ENCODE measurements at places on chromosomes 3 and 15.
A peak's percentile ranks its signal among the peaks of the same experiment; 100 is the strongest.

GRCh38 chr3:42067326-42067725, 23.8 kb upstream of the TRAK1 start:
- no peak for DNase-seq

GRCh38 chr3:184426691-184427141, 46.9 kb downstream of the CHRD start:
- DNase-seq = no peak

- DNase-seq = no peak
Measured at GRCh38 chr3:181292984-181293383, 303.4 kb upstream of the DNAJC19 start.

- peak; percentile 81 for DNase-seq
Measured at GRCh38 chr3:52216585-52217408, 8.6 kb downstream of the TLR9 start.

DNA sequence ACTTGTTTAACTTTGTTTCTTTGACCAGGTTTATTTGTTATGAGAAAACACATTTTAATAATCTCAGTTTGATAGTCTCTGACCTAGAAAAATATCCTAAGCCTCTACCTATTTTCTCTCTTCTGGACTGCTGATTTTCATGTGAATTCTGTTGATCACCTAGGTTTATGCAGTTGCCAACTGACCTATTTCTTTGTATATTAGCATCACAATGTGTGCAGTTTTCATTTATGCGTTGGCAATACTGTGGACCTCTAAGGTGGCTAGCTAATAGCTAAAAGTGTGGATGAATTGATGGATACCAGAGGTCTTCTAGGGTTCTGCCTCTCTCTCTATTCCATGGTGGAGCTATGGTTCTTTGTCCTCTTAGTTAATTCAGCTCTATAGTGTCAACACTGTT, 72.1 kb downstream of the LRRC49 start:
- no peak for DNase-seq

DNA sequence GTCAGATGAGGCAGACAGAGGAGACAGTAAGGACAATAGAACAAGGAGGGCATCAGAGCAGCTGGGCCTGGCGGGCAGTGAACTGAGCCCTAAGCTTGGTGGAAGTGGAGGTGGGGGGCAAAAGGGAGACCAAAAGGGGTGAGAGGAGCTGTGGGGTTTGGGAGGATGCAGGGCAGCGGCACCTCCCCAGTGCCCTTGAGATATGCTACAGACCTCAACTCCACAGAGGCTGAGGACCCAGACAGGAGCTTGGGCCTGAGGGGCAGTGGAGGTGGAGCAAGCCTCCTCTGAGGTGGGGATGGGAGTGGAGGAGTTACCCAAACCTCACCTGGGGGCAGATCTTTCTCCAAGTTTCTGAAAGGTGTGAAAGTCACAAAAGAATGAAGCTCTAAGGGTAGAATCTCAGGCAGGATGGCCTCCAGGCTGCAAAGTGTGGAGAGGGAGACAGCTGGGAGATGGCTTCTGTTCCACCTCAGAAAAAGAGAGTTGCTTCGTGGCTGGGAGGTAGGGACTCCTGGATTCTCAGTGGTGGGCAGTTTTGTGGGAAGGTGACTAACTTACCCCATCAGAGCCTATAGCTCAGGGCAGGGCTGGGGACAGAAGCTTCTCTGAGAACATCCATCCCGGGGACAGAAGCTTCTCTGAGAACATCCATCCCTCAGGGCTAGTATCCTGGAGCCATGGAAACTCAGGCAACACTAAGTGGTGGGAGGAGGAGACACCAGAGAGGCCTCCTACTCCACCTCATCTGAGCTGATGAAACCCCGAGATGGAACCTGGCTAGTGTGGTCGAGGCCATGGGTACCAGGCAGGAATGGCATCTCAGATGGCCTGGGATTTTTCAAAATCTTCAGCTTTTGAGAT, 2.3 kb upstream of the CLK3 start:
- DNase-seq = no peak

DNA sequence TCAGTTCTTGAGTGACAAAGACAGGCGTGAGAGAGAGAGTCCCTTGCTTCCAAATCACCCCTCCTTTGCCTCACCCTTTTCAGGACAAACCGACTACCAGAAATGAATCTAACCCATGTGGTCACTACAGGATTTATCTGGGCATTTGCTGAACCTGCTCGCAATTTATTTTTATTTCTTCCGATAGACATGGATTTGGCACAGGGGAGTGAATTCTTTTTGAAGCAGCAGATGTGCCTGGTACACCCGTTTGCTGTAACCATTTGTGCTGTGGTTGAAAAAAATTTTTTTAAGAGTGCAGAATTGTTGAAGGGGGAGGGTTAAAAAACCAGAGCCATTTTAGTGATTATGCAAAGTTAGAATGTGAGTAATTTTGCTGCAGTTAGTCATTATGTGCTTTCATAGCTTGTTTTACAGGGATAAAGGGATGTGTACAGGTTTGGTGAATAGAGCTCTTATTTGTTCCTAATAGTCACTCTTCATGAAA, 442.0 kb downstream of the LPP start:
- DNase-seq = no peak
